Natural killer cell (primary cell): ENCODE measurements at places on chromosomes 16 and 17. TPM values are rescaled to one million over a fixed set of nuclear protein-coding genes. Genes with fewer than 3 reads are reported as not detected.

Gene DHRS7C
- total RNA-seq: not detected

Gene TNFRSF17
- total RNA-seq: not detected

Gene RSKR
- total RNA-seq: 14.6 TPM

Gene OVCA2
- total RNA-seq: 27.9 TPM

Gene P2RX5
- total RNA-seq: 15.4 TPM

Gene GP1BA
- 2.2 TPM for total RNA-seq

Gene CDH16
- not detected for total RNA-seq

Gene FOXN1
- not detected for total RNA-seq
